ENCODE measurements at places on chromosomes 4 and X. TPM values are rescaled to one million over a fixed set of nuclear protein-coding genes. Genes with fewer than 3 reads are reported as not detected.

SHISA3 gene
- total RNA-seq, result 31.7 TPM

EFHC2 gene
- total RNA-seq, result 6.4 TPM

FGG gene
- 2.8 TPM for total RNA-seq

AMELX gene
- not detected for total RNA-seq

SYP gene
- 4.0 TPM for total RNA-seq

ATOH1 gene
- total RNA-seq, result not detected

NEIL3 gene
- total RNA-seq, result 0.35 TPM

UGT2B15 gene
- not detected for total RNA-seq

CLDN2 gene
- total RNA-seq, result 140 TPM

TBC1D8B gene
- 9.7 TPM for total RNA-seq

AFF2 gene
- total RNA-seq, result 5.7 TPM

MAGEC1 gene
- not detected for total RNA-seq

COX7B2 gene
- total RNA-seq, result not detected

MMAA gene
- total RNA-seq, result 18.5 TPM

STBD1 gene
- 4.5 TPM for total RNA-seq

Data from kidney (tissue), 22 donors.